Lung (tissue), 17 donors: ENCODE measurements at places on chromosomes 1 and 21. TPM values are rescaled to one million over a fixed set of nuclear protein-coding genes. Genes with fewer than 3 reads are reported as not detected.

DNA sequence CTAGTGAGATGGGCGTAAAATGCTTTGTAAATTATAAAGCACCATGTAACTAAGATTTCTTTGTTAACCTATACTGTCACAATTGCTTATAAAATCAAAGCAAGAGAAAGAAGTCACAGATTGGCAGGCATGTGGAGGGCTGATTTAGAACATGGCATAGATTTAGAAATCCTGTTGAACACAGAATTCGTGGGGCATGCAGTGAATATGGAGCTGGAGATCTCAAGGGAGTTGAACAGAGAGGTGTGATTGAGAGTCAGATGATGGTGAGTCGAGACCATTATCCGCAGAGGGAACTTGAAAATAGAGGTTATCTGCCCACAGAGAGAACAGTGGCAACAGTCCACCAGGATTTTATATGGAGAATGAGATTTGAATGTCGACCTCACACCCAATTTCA, 27.6 kb downstream of the PBX1 start:
- no peak for DNase-seq

- no peak for DNase-seq
Measured at GRCh38 chr1:107263291-107263915, 122.6 kb downstream of the NTNG1 start.

- DNase-seq, result no peak
Measured at GRCh38 chr1:162388615-162389014, 7.1 kb downstream of the C1orf226 start.

Gene TTC39A
- 16.6 TPM for total RNA-seq

Gene ITPKB
- 42.8 TPM for total RNA-seq

DNA sequence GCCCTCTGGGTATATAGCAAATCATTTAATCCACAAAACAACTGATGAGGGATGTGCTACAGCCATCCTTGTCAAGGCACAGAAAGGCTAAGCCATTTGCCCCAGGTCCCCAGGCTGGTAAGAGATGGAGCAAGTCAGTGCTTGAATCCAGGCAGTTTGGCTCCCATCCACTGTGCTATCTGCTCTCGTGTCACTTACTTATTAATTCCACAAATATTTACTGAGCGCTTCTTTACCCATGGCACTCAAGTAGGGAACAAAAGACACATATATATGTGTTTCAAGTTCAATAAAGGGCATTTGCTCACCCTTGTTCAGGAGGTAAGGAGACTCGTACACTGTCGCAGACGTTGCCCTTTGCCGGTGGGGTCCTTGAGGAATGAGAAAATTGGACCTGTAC, 38.6 kb upstream of the MPZL1 start:
- DNase-seq, result no peak

- no peak for DNase-seq
Measured at GRCh38 chr1:230175163-230175747, 108.2 kb downstream of the GALNT2 start.

DNA sequence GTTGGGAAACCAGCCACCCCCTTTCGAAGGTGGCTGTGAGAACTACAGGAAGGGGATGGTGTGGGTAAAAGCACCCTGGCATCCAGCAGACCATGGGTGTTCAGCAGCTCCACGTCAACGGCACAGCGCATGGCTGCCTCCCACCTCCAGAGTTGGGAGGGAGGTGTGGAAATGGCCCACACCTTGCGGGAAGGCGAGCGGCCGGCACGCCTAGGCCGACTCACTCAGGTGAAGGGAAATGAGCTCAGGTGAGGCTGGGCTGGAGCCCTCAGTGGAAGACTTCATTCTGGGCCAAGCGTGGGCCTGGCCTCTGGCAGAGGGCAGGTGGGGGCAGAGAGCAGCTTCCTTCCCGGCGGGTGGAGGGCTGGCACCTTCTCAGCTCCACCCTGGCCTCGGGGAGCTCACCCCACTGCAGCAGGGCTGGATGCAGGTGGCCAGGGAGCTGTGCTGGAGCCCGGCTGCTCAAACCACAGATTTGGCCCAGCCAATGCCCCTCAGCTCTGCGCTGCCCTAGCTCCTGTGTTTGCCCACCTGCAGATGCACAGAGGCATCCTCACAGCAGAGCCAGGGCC, 24.8 kb upstream of the ALDH4A1 start:
- no peak for DNase-seq

Gene FAM110D
- 3.2 TPM for total RNA-seq

Gene IL10RB
- 38.8 TPM for total RNA-seq

Gene GSTM3
- total RNA-seq, result 39.5 TPM

DNA sequence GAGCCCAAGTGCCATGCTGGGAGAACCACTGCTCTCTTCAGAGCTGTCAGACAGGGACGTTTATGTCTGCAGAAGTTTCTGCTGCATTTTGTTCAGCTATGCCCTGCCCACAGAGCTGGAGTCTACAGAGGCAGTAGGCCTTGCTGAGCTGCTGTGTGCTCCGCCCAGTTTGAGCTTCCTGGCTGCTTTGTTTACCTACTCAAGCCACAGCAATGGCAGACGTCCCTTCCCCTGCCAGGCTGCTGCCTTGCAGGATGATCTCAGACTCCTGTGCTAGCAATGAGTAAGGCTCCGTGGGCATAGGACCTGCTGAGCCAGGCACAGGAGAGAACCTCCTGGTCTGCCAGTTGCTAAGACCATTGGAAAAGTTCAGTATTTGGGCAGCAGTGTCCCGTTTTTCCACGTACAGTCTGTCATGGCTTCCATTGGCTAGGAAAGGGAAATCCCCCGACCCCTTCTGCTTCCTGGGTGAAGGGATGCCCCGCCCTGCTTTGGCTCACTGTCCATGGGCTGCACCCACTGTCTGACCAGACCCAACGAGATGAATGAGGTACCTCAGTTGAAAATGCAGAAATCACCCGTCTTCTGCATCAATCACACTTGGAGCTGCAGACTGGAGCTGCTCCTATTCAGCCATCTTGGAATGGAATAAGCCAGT, 31.9 kb downstream of the CYP4B1 start:
- DNase-seq, result no peak

GRCh38 chr1:212232090-212232489, 53.1 kb upstream of the PPP2R5A start:
- DNase-seq, result no peak

GRCh38 chr1:15027515-15027986, 126.0 kb upstream of the TMEM51 start:
- DNase-seq, result peak; percentile 69

DNA sequence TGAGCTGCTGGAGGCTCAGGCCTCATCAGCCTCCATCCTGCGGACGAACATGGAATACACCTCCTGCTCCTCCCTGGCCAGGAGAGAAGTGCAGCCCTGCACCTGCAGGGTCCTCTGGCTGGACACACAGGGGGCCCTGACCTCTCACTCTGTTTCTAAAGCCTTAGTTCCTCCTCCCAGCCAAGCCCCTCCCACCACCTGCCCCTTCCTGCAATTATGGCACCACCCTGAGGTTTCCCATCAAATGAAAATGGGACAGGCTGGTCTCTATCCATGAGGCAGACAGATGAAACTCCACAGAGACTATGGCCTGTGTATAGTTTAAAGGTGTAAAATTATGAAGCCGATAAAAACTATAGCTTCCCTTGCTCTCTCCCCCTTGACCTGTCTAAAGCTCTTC, 42.6 kb downstream of the CACNA1S start:
- no peak for DNase-seq

Gene SYPL2
- total RNA-seq, result 0.31 TPM
